Left hindlimb (tissue), 1 donor: ENCODE measurements at places on chromosomes 6 and 20.

DNA sequence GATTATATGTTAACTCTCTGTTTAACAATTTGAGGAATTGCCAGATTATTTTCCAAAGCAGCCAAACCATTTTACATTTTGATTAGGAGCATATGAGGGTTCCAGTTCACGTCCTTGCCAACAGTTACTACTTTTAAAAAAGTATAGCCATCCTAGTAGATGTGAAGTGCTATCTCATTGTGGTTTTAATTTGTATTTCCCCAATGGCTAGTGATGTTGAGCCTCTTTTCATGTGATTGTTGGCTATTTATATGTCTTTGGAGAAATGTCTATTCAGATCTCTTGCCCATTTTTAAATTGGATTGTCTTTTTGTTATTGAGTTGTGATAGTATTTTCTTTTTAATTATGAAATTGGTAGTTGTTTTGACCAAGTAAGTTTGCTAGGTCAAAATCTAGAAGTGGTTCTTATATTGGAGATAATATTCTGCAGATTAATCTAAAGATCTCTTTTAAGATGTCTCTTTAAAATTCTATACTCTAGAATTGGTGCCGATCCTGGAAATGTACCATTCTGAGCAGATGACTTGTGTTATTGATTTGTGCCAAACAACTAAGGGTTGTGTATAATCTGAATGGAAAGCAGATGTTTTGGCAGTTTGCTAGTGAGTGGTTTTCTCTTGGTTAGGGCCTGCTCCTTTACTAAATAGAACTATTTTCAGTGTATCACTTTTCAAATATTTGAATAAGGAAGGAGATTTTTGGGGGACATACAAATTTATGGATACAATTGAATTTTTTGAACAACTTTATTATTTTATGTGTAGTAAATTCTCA is 99.5 kb downstream of the CDKAL1 start:
- DNase-seq = no peak

GRCh38 chr6:21836277-21836676 is 242.7 kb downstream of the SOX4 start:
- DNase-seq = no peak

DNA sequence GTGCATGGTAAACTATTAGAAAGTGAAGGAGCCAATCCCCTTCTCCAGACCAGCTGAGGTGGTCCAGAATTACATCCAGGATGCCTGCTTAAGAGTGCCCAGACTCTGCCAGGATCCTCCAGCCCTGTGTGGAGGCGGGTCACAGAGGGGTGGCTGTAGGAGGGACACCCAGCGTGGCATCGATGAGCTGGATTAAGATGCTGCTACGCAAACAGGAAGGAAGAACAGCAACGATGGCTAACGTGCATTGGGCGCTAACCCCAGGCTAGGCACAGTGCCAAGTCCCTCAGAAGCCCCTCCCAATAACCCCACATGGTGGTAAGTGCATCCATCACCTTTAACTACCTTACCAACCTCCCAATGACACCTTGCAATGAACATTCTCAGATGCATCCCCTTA is 63.9 kb upstream of the MRPS10 start:
- DNase-seq = no peak

- no peak for DNase-seq
Observed at GRCh38 chr6:119166024-119166784, 87.7 kb upstream of the FAM184A start.

DNA sequence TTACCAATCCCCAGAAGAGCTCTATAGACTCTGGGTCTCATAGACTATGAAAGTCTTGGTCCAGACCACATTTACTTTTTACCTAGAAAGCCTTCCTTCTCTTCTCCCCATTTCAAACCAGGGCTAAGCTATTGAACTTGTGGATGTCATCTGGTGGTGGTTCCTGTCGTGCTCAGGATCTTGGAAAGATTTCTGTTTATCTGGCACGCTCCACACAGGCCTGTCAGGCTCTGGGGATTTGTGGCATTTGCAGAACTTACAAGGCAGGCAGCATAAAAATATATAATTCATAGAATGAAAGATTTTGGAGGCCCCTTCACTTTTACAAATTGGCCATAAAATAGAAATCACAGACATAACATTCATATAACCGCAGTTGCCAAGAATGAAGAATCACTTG is 188.1 kb downstream of the UST start:
- DNase-seq = peak; percentile 44

DNA sequence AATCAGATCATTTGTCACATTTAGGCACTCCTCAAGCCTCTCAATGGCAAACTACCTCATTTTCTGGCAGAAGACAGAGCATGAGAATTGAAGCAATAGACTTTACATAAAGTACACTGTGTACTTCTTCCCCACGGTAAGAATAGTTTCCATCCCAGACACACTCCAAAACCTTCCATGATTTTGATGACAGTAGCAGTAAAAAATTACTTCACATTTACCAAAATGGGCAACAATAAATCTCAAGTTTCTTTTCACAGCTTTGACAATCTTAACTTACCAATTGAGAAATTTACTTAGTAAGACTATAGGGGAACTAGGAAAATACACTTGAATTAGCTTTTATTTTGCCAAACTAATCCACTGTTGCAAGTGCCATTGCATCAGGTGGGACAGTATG is 353.8 kb downstream of the HAO1 start:
- DNase-seq = no peak

DNA sequence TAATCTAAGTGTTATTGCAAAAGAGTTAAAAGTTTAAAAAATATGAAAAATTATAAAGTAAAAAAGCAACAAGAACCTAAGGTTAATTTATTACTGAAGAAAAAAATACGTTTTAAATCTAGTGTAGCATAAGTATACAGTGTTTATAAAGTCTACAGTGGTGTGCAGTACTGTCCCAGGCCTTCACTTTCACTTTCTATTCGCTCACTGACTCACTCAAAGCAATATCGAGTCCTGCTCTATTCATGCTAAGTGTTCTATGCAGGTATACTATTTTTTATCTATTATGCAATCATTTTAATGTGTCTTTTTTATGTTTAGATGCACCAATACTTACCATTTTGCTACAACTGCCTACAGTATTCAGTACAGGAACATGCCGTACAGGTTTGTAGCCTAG is 113.0 kb downstream of the MANEA start:
- DNase-seq = no peak

- DNase-seq = no peak
Observed at GRCh38 chr20:53752583-53752970, 158.9 kb upstream of the ZNF217 start.

GRCh38 chr6:68655028-68655427 is 19.9 kb downstream of the ADGRB3 start:
- DNase-seq = no peak

DNA sequence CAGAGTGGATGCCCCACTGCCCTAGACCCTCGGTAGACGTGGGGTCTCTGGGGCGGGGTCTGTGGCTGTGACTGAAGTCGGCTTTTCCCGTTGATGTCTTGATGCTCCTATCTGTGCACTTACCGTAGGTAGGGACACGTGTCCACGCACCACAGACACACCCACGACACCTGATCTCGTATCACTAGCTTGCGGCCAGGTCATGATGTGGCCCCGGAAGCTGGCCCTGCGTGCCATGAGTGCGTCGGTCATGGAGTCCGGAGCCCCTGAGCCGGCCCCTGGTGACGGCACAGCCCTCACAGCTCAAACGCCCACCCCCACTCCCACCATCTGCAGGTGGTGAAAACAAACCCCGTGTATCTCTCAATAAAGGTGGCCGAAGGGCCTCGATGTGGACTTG is 33.9 kb upstream of the MRGBP start:
- peak; percentile 16 for DNase-seq

DNA sequence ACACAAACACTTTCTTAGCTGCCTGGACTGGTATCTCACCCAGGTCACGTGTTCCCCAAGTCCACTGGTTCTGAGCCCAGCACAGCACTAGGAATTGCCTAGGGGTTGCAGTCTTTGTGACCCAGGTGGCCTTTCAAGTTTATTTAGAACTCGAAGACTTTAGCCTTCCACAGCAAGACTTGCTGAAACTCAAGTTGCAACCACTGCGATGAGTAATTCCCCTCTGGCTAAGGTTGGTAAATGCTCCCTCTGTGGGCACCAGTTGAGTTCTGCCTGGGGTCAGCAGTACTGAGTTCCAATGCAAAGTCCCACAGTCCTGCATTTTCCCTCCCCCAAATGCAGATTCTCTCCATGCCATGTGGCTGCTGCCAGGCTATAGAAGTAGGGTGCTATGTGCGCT is 77.6 kb upstream of the MOCS1 start:
- no peak for DNase-seq

DNA sequence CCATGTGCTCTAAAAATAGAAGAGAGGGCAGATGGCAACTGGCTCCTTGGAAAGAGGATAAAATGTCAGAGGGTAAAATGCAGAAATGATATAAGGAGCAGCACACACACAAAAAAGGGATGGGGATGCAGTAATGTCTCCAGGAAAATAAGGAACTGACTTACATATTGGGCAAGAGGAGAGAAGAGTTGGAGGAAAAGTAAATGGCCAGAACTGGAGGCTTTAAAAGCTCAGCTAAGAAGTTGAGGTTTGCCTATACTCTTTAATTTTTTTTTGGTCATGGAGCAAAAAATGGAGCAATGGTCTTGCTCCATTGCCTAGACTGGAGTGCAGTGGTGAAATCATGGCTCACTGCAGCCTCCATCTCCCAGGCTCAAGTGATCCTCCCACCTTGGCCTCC is 93.7 kb downstream of the SULF2 start:
- DNase-seq = no peak
